ENCODE measurements at places on chromosomes 12 and 14.

DNA sequence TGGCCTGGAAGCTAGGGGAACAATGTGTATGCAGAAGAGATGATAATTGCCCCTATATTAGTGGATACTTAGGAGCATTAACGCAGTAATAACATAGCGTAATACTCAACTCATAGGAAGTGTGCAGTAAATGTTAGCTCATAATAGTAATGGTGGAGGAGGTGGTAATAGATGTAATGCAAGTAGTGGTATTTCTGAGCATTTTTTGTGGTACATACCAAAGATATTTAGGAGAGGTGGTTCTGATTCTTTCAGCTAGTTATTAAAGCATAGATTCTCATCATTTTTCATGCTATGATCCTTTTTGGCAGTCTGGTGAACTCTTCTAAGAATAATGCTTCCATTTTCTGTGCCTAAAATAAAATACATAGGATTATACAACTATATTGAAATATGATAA is 233.1 kb downstream of the PTPRO start:
- DNase-seq = no peak

- DNase-seq = no peak
Observed at GRCh38 chr14:51996148-51996746, 6.9 kb downstream of the RTRAF start.

- no peak for DNase-seq
Observed at GRCh38 chr12:121866331-121866730, 7.7 kb upstream of the HPD start.

DNA sequence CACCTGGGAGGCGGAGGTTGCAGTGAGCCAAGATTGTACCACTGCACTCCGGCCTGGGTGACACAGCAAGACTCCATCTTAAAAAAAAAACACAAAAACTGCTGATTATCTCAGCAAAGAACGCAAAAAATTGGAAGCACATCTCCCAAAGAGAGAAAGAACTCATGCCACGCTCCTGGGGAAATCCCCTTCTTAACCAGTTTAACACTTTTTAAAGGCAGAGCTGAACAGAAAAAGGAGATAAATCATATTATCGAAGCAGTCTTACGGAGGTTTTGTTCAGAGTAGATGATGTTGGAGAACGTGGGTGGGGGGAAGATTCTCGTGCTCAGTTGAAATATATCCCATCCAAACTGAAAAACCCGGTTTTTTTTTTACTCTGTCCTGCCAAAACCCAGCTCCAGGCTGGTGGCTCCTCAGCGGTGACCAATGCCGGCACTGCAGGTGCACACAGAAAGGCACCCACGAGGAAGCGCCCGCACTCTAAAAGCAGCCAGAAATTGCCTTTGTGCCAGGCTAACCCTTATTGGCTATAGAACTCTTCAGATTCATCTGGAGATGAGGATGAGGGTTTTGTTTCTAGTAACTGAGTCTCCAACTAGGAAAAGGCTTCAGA is 100.2 kb upstream of the PARP11 start:
- DNase-seq = no peak

GRCh38 chr14:98959410-98959809 is 312.6 kb downstream of the BCL11B start:
- no peak for DNase-seq

GRCh38 chr12:107522692-107523477 is 162.7 kb upstream of the PWP1 start:
- DNase-seq = no peak

DNA sequence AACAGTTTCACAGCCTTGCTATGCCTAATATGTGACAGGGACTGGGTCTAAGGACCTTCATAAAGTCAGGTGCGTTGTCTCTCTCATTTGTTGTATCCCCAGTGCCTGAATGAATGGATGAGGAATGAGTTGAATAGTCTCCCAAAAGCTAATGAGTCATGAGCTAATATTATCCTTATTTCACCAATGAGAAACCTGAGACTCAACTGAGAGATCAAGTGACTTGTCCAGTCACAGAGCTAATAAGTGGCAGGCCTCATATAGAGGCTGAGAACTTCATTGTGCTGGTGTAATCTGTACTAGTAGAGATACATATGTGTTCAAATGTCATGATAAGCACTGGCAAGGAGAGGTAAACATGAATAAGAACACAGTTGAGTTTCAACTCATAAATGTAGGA is 612.4 kb downstream of the NRXN3 start:
- no peak for DNase-seq

GRCh38 chr12:86249851-86250250 is 6.3 kb downstream of the MGAT4C start:
- DNase-seq = no peak

DNA sequence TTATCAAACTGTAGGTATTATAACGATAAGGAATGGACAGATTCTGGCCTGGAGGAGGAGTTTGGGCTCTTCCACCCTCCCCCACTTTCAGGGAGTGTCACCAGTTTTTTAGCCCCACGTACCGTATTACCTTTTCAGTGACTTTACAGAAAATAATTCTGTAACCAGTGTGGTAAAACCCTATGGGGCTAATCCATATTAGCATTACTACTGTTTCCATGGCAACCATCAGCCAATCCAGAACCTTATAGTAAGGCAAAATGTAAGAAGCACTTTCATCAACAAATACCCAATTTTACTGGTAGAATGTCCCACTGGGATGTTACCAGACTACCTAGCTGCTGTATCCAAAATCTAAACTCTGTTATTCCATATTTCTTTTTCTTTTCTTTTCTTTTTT is 50.7 kb downstream of the BICDL1 start:
- no peak for DNase-seq

DNA sequence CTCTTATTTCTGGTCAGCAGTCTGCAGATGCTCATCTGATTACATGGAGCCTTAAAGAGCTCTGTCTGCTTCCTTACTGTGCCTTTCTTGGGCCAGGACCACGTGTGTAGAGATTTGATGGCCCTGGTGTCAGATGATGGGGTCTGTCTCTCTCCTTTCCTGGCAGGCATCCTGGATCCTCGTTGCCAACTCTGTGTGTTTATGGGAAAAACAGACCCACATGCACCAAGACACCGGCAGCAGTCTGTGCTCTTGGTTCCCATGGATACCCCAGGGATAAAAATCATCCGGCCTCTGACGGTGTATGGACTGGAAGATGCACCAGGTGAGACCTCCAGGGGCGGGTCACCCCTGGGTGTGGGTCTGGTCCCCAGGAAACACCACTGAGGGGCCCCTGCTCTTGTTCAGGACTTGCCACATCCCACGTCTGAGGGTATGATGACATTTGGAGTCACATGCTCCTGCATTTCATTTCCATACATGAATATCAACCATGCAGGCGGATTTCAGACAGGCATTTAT is 18.5 kb upstream of the ALDH2 start:
- no peak for DNase-seq

- DNase-seq = no peak
Observed at GRCh38 chr12:113961921-113962710, 4.0 kb downstream of the RBM19 start.

- no peak for DNase-seq
Observed at GRCh38 chr12:44240186-44240585, 404.3 kb downstream of the TMEM117 start.

GRCh38 chr12:96047229-96048211 is 12.1 kb upstream of the LTA4H start:
- no peak for DNase-seq

- DNase-seq = no peak
Observed at GRCh38 chr12:6042446-6042845, 82.0 kb downstream of the VWF start.

DNA sequence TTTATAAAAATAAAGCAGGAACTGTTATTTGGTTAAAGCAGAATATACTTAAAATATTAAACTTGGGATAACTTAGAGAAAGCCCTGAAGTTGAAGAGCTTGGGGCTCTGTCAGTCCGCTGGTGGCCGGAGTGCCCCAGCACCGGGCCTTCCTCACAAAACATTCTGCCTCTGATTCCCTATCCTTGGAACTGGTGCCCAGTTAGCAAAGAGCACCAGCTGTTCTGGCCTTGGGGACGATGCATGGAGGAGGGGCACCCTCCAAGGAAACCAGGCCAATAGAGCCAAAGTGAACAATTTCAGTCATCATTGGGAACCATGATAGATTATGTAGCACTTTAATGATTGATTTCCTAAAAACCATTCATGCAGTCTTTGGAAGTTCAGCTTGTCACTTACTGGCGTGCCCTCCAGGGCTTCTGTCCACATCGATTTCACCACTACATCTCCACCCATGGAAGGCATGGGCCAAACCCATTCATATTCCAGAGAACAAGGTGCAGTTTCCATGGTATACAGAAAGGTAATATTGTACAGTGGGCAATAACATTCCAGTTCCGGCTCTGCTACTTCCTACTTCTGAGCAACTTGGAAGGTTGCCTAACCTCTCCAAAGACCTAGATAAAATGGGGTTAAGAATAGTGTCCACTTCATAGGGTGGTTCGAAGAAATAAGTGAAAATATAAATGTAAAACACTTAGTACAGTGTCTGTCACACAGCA is 145.9 kb downstream of the ETV6 start:
- DNase-seq = no peak

- DNase-seq = no peak
Observed at GRCh38 chr14:58356268-58356667, 39.5 kb upstream of the TOMM20L start.

- peak; percentile 65 for DNase-seq
Observed at GRCh38 chr12:56221232-56221756, 428 bp downstream of the RNF41 start.

GRCh38 chr12:108604208-108604941 is 6.5 kb upstream of the TMEM119 start:
- no peak for DNase-seq

DNA sequence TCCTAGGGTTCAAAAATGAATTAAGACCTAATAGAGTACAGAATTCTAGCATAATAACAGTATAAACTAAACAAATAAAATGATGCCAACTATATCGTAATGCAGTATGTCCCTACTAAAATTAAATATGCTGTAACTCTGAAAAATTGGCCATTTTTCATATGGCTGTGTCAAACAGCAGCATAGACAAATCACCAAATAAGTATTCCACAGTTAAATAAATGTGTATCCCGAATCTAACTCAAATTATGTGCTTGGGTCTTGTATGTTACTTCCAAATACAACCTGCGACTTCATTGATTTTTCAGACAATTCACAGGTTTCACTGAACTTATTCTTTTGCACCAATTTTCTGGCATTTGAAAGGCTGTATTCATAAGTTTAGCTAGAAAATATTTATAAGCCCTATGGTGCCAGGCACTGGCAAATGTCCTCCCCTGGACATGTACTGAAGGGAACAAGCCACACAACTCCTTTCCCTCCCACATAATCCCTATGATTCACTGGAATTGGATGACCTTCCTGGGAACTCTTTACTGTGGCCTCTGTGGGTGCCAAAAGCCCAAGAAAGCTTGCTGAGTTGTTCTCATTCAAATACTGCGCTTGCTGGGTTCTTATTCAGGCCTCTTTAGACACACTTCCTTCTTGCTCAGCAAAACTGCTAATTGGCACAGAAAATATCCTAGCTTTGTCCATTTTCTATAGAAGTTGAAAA is 108.8 kb downstream of the KITLG start:
- DNase-seq = peak; percentile 63

DNA sequence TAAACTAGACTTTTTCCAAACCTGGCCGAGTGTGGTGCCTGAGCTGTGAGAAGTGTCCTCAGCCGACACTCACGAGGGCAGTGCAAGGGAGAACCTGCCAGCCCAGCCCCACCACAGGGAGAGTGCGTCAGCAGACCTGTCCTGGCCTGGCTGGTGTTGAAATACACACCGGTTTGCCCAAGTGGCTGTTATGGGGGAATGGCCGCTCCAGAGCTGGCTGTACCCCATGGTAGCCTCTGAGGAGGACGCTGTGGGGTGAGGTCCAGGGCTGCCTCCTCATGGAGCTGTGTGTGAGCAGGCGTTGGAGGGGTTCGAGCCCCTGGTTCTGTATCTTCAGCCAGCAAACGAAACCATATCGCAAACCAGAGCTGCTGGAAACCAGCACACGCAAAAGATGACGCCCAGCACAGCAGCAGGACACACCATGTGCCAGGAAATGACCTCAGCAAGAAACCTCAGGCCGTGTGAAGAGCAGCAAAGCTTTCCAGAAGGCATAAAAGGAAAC is 9.4 kb downstream of the ANKRD9 start:
- no peak for DNase-seq

DNA sequence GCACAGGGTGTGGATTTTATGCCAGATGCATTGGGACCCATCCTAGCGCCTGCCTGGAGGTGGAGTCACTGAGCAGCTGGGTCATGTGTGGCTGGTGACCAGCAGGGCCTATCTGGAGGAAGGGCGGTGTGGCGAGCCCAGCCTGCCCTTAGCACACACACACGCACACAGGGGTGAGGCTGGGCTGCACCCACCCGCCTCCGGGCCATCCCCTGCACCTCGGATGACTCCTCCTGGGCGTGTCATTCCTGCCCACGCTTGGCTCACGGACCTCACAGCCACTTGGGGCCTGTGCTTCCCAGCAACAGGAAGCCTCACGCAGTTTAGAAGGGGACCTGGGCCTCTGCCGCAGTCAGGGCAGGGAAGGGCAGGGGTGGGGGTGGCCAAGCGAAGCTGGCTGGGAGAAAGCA is 36.2 kb upstream of the FZD10 start:
- DNase-seq = no peak

DNA sequence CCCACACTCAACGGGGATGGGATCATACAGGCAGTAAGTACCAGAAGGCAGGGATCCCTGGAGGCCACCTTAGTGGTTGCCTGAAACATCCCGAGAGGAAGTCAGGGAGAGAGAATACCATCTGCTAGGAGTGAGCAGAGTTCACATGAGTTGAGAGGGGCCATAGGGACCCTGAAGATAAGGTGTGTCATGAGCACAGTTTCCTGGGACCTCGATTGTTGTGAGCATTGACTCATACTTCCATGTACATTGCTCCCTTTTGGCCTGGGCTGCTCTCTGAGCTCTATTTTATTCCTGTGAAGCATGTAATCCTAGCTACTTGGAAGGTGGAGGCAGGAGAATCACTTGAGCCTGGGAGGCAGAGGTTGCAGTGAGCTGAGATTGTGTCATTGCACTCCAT is 120.5 kb downstream of the TBC1D30 start:
- no peak for DNase-seq

GRCh38 chr12:6326316-6327228 is 15.3 kb downstream of the TNFRSF1A start:
- no peak for DNase-seq

- no peak for DNase-seq
Observed at GRCh38 chr12:118357257-118358007, 15.3 kb downstream of the TAOK3 start.

DNA sequence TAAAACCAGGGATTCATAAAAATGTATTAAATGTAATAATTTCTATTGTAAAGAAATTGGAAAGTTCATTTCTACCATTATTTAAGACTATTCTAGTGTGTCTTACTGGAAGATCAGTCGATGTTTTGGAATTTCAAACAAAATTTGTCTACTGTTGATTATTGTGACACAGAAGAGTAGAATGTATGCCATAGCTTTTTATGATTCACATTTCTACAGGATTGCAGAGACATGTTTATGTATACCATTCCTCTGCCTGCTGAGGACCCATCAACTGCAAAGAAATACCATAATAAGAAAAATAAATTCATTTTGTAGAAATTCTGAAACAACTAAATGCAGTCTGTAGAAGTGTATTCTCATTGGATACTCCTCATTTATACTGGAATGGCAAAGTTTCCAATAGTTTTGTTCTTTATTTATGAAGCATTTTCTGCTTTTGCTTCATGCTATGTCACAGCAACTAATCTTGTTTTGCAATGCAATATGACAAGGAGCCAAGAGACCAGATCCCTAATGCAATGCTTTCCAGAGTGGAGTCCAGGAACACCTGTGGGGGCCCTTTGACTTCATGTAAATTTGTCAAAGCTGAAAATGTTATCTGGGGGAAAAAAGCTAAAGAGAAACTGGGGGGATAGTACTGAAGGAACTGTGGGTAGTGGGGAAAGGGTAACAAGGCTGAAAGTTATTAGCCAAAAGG is 172.9 kb upstream of the LRIG3 start:
- DNase-seq = no peak

- DNase-seq = no peak
Observed at GRCh38 chr12:122726080-122726558, 4.5 kb downstream of the HCAR1 start.

Measured in neuronal stem cell (in vitro differentiated cells).